ENCODE measurements at places on chromosomes 6 and 20.

DNA sequence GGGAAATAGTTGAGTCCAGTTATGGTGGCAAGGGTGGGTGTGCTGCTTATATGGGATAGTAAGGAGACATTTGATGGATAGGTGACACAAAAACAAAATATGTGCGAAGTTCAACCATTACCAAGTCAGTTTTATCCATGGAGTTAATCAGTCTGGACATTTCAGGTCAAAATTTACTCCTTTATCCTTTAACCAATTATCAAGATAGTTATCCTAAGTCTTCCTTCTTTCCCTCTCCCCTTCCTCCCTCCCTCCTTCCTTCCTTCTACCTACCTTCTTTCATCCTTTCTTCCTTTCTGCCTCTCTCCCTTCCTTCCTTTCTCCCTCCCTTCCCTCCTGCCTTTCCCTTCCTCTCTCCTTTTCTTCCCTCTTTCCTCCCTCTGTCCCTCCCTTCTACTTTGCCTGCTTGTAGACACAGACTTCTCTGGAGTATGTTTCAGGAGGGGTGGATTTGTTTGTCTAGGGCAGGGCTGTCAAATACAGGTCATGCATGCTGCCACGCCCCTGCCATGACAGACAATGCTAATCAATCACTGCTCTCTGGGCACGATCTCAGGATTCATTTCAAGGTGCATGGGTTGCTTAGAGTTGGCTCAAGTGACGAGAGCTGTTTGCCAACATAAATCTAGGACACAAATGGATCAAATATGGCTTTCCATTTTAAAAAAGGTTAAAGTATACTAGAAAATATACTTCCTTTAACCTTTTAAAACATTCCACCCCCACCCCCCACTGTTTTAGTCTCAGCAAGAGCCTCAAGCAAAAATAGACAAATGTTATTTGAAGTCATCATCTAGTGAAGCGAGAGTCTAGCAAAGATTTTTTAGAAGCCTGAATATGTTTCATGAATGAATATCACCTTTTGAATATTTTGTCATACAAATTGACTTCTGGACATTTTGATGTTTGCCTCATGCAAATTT lies 281.6 kb upstream of the CITED2 start:
- peak; percentile 33 for DNase-seq

DNA sequence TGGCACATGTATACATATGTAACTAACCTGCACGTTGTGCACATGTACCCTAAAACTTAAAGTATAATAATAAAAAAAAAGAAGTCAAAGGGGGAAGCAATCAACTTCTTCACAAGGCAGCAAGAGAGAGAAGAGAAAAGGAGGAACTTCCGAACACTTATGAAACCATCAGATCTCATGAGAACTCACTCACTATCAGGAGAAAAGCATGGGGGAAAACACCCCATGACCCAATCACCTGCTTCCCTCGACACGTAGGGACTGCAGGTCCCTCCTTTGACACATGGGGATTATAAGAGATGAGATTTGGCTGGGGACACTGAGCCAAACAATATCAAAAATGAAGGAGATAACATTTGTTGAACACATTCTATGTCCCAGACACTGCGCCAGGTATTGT lies 94.8 kb upstream of the PHACTR1 start:
- DNase-seq: no peak

DNA sequence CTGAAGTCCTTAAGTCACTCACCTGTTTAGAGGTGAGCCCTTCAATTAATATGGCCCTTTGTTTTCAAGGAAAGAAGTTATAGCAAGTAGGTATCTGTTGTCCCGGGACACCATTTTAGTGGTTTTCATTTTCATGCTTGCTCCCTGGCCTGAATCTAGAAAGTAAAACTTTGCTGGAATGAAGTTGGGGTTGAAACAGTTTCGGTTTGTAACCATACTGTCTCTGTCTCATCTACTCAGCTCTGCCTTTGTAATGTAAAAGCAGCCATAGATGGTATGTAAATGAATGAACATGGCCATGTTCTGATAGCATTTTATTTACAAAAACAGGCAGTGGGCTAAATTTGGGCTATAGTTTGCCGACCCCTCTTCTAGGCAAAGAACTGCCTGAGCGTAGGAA lies 64.9 kb upstream of the GNRH2 start:
- no peak for DNase-seq

DNA sequence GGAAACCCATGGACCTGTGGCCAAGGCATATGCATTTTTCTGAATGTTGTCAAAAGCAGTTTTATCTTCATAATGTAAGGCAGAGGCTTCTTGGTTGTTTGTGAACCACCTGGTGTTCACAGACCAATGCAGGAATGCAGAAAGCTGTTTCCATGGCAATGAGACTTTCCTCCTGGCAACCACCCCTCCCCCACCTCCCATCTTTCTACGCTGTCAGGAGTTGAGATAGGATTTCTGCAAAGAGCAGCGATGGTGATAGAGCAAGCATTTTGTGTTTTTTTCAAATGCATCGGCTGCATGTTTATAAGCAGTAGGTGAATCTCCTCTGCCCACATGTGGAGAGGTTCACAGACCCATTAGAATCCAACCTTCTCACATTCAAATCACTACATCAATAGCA lies 114.1 kb upstream of the SMLR1 start:
- DNase-seq: no peak

DNA sequence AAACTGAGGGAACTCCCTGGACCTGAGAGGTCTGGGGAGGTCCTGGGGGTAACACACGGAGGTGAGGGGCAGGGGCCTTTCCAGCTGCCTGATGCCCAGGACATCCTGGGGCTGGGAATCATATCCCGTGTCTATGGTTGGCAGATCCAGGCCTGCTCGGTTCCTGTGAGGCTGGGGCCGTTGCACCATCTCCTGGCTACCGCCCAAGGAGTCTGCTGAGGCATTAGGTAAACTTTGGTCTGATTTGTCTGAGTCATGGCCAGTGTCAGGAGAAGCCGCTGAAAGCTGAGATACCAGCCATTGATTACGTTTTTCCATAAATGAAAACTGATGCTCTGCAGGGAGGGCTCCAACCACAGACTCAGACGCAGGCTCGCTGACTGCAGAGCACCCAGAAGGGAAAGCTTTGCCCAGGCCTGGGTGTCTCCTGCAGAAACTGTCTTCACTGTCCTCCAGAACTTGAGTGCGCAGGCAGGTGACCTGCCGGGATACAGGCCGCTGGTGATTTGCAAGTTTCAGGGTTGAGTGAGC lies 14.2 kb downstream of the TRAF3IP2 start:
- DNase-seq: peak; percentile 95
